Nucleus accumbens (tissue), 56 donors: ENCODE measurements at places on chromosomes 7 and 10.
A peak's percentile ranks its signal among the peaks of the same experiment; 100 is the strongest.

DNA sequence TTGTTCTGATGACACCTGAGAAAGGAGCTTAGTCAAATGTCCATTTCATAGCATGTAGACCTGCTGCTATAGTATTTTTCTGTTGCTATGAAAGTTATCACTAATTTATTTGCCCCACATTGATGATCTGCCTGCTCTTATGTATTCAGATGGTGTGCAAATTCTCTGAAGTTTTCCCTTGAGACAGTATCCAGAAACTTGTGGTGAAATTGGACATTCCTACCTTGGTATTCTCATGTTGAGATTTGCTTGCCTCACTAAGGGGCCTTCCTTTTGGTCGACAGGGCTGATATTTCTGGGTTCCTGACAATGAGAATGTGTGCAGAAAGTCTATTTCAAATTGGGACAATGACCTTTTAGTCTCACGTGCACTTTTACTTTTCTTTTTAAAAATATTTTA is 253.2 kb upstream of the FZD8 start:
- DNase-seq, result no peak

- no peak for DNase-seq
These were observed 639.0 kb downstream of the AUTS2 start for GRCh38 chr7:70237256-70237655.

GRCh38 chr7:82593780-82594179 is 150.2 kb upstream of the CACNA2D1 start:
- no peak for DNase-seq

DNA sequence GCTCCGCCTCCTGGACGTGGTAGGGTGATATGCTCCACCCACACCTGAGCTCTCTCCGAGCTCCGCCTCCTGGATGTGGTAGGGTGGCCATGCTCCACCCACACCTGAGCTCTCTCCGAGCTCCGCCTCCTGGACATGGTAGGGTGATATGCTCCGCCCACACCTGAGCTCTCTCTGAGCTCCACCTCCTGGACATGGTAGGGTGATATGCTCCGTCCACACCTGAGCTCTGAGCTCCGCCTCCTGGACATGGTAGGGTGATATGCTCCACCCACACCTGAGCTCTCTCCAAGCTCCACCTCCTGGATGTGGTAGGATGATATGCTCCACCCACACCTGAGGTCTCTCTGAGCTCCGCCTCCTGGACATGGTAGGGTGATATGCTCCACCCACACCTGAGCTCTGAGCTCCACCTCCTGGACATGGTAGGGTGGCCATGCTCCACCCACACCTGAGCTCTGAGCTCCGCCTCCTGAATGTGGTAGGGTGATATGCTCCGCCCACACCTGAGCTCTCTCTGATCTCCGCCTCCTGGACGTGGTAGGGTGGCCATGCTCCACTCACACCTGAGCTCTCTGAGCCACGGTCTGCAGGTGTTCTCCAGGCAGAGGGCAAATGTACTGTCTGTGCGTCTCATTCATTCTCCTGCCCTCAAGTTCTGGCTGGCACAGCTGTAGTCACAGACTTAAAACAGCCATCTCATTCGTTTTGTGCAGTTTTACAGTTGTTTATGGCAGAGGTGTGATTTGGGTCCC is 252.4 kb downstream of the DIP2C start:
- DNase-seq, result no peak

DNA sequence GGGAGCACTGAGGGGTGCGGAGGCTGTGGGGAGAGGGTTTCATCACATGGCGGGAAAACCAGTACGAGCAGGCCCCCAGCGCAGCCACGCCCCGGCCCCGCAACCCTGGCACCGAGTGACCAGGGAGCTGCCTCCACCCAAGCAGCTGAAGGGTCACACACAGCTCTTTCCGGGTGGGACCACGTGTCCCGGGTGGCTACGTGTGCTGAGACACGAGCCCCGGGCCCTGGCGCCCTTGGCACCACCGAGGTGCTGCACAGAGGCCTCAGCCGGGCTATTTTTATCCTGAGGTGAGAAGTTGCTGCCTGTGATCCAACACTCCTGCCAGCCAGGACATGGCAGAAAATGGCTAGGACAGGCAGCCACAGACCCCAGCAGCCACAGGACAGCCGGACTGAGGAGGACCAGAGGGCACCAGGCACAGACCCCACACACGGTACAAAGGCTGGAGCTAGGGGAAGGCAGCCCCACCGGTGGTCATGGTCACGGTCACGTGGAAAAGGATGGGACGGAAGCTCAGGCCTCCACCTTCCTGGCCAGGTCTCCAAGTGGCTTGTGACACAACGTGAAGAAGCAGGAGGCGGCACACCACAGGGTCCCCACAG is 223.7 kb downstream of the MAD1L1 start:
- DNase-seq, result no peak

GRCh38 chr10:52170776-52171175 is 143.3 kb upstream of the DKK1 start:
- no peak for DNase-seq

- no peak for DNase-seq
These were observed 54.5 kb downstream of the INSIG1 start for GRCh38 chr7:155352076-155352752.

- DNase-seq, result no peak
These were observed 334.3 kb downstream of the ARL4A start for GRCh38 chr7:13021566-13022300.

GRCh38 chr10:79434821-79435251 is 10.6 kb downstream of the ZCCHC24 start:
- DNase-seq, result no peak

- peak; percentile 62 for DNase-seq
These were observed 1.3 kb upstream of the ACBD5 start for GRCh38 chr10:27241652-27242472.

DNA sequence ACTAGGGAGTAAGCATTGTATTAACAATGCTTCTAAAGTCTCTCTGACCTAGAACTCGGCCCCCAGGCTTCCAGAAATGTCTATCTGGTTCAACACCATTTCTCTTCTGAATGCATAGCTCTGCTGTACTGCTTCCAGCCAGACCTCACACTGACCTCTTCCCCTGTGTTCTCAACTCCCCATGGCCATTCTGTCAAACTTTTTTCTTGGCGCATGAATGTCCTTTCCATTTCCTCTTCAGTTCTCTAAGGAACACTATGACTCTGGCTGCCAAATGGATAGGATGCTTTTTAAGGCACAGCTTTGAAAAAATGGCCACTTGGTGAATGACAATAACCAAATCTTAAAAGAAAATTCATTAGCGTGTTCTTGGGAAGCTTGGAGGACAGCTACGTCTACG is 425.8 kb downstream of the ETV1 start:
- no peak for DNase-seq

DNA sequence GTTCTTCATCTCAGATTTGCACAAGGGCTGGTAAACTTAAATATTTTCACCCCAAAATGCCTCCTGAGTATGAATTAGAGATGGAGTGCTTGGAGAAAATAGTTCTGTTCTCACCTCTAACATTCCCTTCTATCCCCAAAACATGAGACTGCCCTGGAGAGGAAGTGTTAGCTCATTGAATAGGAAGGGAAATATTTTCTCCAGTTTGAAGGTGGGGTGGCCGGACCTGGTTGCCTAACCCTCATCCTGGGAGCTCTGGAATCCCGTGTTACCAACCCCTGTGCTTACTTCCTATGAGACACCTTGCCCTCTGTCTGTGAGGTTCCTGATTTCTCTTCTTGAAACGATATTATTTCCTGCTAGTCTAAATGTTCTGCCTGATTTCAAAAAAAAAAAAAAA is 779 bp downstream of the IFIT2 start:
- DNase-seq, result no peak

- no peak for DNase-seq
These were observed 8.0 kb upstream of the BEND7 start for GRCh38 chr10:13536674-13537366.

GRCh38 chr7:133530682-133531081 is 277.8 kb downstream of the EXOC4 start:
- DNase-seq, result no peak

DNA sequence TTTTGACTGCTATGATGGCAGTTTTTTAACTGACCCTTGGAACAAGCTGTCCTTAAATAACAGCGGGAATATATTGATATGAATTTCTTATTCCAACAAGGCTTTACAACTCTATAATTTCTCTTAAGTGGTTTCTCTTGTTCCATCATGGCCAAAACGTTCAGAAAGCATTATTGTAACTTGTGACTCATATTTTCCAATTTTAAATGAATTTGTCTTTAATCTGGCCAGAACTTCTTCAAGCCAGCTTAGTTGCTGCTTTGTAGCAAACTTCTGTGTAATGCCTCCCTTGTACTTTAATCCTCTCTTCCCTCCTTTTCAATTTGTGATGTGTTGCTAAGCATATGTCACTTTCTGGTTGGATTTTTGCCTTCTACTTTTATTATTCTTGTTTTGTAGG is 271.9 kb downstream of the KIF20B start:
- no peak for DNase-seq

- DNase-seq, result no peak
These were observed 18.3 kb downstream of the GPER1 start for GRCh38 chr7:1106063-1106792.

DNA sequence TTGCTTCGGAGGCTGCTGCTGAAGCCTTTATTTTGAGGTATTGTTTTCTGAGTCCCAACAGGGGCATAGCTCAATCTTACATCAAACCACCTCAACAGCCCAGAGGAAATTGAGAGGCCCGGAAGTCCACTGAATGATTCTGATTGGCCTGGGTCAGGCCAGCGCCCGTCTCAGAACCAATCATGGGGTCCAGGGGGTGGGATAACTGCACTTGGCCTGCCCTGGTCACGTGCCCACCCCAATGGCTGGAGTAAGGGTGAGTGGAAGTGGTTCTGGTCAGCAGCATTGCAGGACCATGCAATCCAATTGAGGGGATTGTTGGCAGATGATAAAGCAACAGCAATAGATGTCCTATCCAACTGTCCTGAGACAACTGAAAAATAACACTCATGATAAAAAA is 190.6 kb downstream of the HERPUD2 start:
- no peak for DNase-seq

GRCh38 chr7:36604806-36605205 is 119.5 kb downstream of the AOAH start:
- DNase-seq, result no peak

DNA sequence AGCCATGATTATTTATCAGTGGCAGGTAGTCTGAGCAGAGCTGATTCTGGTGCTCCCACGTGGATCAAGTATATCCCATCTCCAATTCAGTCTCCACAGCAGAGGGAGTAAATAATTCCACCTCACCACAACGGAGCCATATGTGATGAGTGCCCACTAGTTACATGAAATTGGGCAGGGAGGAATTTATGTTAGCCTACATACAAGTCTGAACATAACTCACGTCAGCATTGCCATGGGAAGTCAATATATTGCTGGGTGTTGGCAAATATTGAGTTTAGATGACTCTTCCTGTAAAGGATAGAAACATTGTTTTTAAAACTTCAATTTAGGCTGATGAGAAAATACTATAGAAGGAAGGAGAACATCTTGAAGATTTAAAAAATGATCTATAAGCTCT is 269.0 kb upstream of the BMPER start:
- DNase-seq, result no peak

GRCh38 chr10:21530641-21531040 is 3.4 kb upstream of the MLLT10 start:
- no peak for DNase-seq

- DNase-seq, result no peak
These were observed 3.9 kb downstream of the CXCL12 start for GRCh38 chr10:44380829-44381600.

DNA sequence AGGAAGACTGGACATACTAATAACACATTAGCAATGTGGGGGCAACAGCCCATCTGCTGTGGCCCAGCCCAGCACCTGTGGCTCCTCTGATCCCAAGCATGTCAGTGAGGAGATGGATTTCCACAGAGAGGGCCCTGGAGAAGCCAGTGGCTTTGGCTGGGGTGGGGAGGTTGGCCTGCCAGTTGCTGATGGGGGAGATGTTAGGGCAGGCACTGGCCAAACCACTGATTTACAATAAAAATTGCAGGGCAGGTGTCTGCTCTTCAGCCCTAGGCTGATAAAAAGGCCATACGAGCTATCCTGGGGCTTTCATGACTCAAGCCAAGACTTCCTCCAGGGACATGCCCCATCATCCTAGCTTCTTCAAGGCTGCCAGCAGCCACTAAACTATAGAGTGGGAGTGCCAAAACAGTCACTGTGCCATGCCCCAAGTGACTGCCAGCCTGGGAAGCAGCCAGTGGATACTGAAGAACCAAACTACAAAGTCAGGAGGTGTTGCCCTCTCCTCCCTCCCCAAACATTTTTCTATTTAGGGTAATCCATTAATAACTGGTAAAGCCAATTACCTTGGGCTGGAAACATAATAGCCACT is 37.8 kb downstream of the DPCD start:
- DNase-seq, result no peak

- DNase-seq, result no peak
These were observed 62.7 kb upstream of the DDC start for GRCh38 chr7:50627824-50628361.

DNA sequence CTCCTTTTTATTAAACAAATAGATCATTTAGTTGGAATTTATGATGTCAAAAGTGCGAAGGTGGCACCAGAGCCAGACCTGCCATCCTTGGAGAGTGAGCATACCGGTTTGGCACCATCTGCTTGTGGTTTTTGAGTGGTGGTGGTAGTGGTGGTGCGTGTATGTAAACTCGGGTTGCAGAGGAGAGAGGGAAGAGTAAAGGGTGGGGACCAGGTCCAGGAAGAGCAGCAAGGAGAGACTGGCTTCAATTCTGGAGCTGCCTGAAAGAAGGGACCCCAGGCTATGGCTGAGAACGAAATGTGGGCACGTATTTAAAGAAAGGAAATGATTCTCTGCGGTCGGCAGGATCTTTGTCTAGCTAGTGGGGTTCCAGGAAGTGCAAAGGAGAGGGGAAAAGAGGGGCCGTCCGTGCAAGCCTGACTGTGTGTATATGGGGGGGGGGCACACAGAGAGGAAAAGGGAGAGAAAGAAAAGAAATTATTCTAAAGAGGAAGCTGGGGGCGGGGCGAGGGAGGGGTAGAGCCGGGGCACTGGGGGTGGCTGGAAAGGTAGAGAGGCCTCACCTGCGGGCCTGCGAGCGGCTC is 448 bp upstream of the GOLGA7B start:
- no peak for DNase-seq

DNA sequence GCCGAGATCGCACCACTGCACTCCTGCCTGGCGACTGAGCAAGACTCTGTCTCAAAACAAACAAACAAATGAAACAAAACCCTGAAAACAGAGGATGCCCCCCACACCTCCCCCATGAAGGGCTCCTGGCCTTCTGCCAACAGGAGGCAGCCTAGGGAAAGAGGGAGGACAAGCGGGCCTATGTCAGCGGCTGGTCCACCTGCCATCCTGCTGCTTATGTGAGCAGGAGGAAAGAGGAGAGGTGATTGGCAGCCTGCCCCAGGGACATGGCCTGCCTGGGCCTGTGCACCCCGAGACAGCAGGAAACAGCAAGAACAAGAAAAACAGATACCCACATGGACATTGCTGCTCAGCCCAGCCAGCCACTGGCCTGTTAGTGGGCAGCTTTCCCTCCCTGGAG is 9.1 kb upstream of the ZNF316 start:
- no peak for DNase-seq

DNA sequence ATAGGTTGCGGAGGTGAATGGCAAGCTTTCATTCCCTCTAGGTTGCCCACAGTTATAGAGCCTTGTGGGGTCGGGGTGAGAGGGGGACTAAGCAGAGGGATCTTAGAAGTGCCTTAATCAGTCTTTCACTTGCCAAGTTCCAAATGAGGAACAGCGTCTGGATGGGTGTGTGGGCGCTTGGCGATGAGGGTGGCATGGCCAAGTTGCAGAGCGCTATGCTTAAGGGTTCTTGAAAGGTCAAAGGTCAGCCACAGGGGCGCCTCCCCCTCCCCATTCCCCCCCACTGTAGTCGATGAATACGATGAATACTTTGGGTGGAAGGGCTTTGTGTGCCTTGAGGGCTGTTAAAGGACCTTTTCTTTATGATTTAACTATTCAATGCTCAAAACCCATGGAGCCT is 185.0 kb downstream of the TCF7L2 start:
- no peak for DNase-seq

GRCh38 chr10:3698312-3698711 is 86.7 kb downstream of the KLF6 start:
- no peak for DNase-seq
